ENCODE measurements at places on chromosomes 1 and 21. TPM values are rescaled to one million over a fixed set of nuclear protein-coding genes. Genes with fewer than 3 reads are reported as not detected.

The CDK18 gene
- total RNA-seq, result 174 TPM

The FABP3 gene
- total RNA-seq, result not detected

The S100A10 gene
- total RNA-seq, result 110 TPM

The LORICRIN gene
- total RNA-seq, result not detected

GRCh38 chr1:231062500-231063270 lies 22.6 kb upstream of the FAM89A start:
- no peaks in the 10 kb centered on the region for H3K4me1 ChIP-seq
- no peaks in the 10 kb centered on the region for H3K36me3 ChIP-seq
- H3K27me3 ChIP-seq, result no peaks in the 10 kb centered on the region
- no peak overlapping the region for H3K4me3 ChIP-seq

DNA sequence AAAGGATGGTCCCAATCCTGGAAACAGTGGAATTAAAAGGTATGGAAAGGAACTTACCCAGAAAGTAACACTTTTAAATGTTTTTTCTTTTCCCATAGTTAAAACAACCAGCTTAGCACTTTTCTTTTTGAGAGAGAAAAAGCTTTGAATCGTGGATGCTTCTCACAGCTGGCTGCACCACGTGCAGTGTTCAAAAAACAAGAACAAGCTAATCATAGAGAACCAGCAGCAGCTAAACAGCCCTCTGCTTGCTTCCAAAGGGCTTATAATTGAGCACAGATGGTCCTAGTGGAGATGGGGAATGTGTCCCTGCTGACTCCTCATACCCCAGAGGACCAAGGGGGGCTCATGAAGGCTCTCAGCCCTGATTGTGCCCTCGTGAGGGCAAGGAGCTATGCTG lies 26.4 kb downstream of the UTP25 start:
- H3K4me3 ChIP-seq, result no peak overlapping the region
- H3K27ac ChIP-seq, result no peak overlapping the region

GRCh38 chr21:42392731-42393442 lies 3.0 kb downstream of the TMPRSS3 start:
- no peak overlapping the region for H3K4me3 ChIP-seq
- H3K27ac ChIP-seq, result no peak overlapping the region
- peaks cover 15% of the 10 kb centered on the region for H3K27me3 ChIP-seq

DNA sequence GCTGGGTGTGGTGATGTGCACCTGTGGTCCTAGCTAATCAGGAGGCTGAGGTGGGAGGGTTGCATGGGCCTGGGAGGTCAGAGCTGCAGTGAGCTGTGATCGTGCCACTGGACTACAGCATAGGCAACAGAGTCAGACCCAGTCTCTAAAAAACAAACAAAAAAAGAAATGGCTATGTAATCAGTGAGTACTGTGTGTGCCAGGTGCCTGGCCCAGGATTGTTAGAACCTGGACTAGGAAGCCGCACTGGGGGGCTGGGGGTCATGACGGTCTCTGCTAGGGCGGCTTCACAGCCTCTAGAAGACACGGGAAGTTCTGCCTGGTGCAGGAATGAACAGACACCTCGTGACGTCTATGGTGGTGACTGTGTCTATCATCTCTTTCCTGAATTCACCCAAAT lies 8.5 kb downstream of the TMEM9 start:
- H3K36me3 ChIP-seq, result peaks cover 91% of the 10 kb centered on the region
- no peak overlapping the region for H3K4me3 ChIP-seq
- no peaks in the 10 kb centered on the region for H3K27me3 ChIP-seq
- DNase-seq, result no peak
- H3K27ac ChIP-seq, result no peak overlapping the region

DNA sequence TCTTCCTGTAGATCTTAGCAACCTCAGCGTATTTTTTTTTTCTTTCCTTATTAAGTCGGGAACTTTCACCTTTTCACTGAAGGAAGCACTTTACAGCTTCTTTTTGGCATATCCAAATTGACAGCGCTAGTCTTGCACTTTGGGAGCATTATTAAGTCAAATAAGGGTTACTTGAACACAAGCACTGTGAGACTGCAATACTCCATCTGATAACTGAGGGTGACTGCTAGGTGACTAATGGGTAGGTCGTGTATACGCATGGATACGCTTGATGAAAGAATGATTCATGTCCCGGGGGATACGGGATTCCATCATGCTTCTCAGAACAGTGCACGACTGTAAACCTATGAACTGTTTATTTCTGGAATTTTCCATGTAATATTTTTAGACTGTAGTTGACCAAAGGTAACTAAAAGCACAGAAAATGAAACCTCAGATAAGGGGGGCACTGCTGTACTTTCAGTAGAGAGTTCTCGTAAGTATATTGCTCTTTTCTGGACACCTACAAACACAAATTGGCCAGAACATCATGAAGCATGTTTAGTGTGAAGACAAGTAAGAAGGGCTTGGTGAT lies 364.7 kb downstream of the SMYD3 start:
- H3K36me3 ChIP-seq, result no peaks in the 10 kb centered on the region
- no peak overlapping the region for H3K27ac ChIP-seq
- no peak for DNase-seq

GRCh38 chr21:40684726-40685125 lies 162.2 kb downstream of the DSCAM start:
- no peak overlapping the region for H3K4me3 ChIP-seq
- H3K27ac ChIP-seq, result no peak overlapping the region
- no peaks in the 10 kb centered on the region for H3K27me3 ChIP-seq
- no peaks in the 10 kb centered on the region for H3K36me3 ChIP-seq

GRCh38 chr1:87202922-87203655 lies 125.6 kb upstream of the LMO4 start:
- H3K4me3 ChIP-seq, result no peak overlapping the region
- H3K36me3 ChIP-seq, result no peaks in the 10 kb centered on the region
- H3K4me1 ChIP-seq, result no peaks in the 10 kb centered on the region
- no peak overlapping the region for H3K27ac ChIP-seq
- no peak for DNase-seq

GRCh38 chr1:192442736-192443135 lies 125.9 kb downstream of the RGS21 start:
- no peak overlapping the region for H3K4me3 ChIP-seq
- DNase-seq, result no peak
- H3K4me1 ChIP-seq, result no peaks in the 10 kb centered on the region
- no peaks in the 10 kb centered on the region for H3K36me3 ChIP-seq

DNA sequence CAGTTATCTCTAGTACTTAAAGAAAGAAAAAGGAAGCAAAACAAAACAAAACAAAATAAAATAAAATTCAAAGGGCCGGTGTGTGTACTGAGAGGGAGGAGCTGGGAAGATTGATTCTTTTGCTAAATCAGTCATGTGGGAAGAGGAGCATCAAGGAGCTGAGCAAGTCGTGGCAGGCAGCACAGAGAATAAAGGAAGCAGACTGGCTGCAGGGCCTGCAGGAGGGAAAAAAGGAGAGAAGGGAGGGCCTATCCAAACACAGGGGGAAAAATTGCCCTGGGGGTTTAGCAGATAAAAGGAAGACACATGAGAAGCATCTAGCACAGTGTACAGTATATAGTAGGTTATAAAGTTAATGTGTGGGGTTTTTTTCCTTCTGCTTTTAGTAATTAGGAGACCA lies 27.6 kb downstream of the AGO4 start:
- H3K36me3 ChIP-seq, result peaks cover 99% of the 10 kb centered on the region
- no peak overlapping the region for H3K4me3 ChIP-seq
- DNase-seq, result no peak
- H3K27ac ChIP-seq, result no peak overlapping the region
- H3K4me1 ChIP-seq, result no peaks in the 10 kb centered on the region
